ENCODE measurements at places on chromosomes 4 and X.

GRCh38 chr4:142548491-142548890 is 297.6 kb downstream of the INPP4B start:
- DNase-seq, result no peak

GRCh38 chrX:29862126-29862677 is 353.2 kb upstream of the MAGEB2 start:
- DNase-seq, result no peak

GRCh38 chr4:169338241-169338640 is 67.5 kb upstream of the SH3RF1 start:
- DNase-seq, result no peak

- peak; percentile 68 for DNase-seq
Measured at GRCh38 chr4:71187404-71188155, 151.2 kb upstream of the SLC4A4 start.

GRCh38 chr4:96139251-96139929 is 299.5 kb downstream of the PDHA2 start:
- no peak for DNase-seq

DNA sequence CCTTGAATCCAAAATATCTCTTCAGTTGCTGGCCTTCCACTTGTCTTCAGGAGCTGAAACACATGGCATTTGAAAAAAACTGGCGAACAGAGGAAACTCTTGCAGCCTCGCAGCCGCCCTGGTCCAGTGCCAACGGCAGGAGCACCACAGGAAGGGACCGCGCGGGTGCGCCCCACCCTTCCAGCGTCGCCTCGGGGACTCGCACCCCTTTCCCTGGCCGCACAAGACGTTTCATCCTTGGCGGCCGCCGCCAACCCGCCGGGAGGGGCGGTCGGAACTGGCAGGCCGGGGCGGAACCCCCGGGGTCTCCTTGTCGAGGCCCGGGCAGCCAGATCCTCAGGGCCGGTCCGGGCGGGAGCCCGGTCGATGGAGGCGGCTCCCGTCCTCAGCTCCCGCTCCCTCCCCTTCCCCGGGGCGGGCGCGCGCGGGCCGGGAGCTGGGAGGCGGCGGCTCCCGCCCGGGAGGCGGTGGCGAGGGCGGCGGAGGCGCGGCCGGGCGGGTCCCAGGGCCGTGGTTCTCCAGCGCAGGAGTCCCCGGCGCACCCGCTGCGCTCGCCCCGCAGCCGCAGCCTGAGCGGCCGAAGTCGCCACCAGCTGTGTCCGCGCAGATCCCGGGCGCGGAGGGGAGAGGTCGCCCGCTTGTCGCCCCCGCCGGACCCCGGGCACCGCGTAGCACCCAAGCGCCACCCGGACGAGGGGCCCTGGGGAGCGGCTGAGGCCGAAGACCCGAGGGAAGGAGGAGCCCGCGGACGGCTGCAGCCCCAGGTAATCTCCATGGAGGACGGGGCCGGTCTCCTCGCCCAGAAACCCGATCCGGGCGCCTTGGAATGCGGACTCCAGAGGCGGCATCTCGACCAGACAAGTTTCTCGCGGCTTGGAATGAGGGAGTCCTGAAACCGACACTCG is 886 bp upstream of the NDST3 start:
- no peak for DNase-seq

- DNase-seq, result peak; percentile 3
Measured at GRCh38 chrX:55867181-55867651, 149.7 kb downstream of the RRAGB start.

DNA sequence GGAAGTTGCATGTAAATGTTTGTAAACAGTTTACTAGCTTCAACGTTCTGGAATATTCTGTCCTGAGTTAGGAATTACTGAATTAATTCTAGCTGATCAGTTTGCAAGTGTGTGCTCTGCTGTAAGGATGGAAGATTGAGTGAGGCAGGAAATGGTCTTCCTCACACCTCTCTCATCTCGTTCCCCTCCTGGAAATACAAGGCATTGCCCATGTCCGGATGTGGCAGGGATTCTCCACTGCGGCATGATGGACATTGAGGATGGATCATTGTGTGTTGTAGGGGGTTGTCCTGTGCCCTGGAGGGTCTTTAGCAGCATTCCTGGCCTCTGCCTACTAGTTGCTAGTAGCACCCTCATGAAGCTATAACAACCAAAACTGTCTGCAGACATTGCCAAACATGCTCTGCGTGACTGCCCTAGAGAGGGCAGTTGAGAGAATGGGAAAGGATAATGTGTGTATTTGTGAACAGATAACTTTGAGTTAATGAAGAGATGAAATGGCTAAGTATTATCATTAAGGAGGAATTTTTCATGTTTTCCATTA is 12.6 kb downstream of the CA5B start:
- no peak for DNase-seq

- DNase-seq, result peak; percentile 22
Measured at GRCh38 chr4:16582526-16582925, 315.9 kb downstream of the LDB2 start.

- DNase-seq, result no peak
Measured at GRCh38 chr4:3361406-3361805, 68.6 kb downstream of the RGS12 start.

DNA sequence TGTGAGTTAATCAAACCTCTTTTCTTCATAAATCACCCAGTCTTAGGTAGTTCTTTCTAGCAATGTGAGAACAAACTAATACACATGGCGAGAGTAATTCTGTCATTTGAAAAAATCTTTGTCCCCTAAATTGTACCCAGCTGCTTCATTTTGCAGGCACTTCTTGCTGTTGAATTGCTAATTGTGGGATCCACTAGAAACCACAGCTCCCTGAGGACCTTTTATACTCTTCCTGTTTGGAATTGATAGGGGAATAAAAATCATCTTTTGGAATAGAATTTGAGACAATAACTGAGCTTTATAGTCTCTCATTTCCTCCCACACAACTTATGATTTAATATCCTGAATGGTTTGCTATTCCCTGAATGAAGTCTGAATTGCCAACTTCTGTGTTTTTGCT is 170.2 kb downstream of the PACRGL start:
- DNase-seq, result no peak

GRCh38 chrX:152138388-152138784 is at the start of gene MAGEA10:
MAGEA10 (minus strand) TSS chrX:152138577; CDS start chrX:152135620, 2,957 bp downstream.
- DNase-seq, result no peak

DNA sequence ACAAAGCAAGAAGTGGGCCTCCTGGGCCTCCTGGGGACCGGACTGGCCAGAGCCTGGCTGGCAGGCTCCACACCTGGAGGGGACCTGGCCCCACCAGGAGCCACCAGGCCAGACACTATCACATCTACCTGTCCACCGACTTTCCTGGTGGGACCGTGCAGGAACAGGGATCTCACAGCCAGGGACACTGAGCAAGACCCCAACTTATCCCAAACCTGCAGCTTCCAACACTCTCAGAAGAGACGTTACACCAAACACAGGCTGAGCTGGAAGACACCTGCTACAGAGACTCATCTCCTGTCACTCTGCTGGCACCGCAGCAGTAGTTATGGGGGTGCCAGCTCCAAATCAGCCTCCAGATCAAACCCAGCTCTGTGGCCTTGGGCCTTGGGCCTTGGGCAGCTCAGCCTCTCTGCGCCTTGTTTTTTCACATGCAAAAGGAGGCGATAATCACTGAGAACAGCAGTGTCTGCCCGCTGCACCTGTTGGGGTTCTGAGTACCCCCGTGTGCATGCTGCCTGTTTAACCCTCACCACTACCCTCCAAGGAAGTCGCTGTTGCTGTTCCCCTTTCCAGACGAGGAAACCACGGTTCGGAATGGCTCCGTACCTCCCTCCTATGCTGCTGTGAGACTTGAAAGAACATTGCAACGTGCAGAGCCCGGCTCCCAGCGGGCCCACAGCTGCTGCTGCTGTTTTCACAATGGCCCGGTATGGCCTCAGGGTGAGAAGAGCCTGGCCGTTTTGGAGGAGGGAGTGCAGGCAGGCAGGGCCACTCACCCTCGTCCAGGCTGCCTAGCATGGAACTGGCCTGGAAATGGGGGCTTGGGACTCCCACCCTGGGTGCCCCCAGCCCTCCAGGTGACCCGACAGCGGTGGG is 69.6 kb downstream of the ADRA2C start:
- no peak for DNase-seq

DNA sequence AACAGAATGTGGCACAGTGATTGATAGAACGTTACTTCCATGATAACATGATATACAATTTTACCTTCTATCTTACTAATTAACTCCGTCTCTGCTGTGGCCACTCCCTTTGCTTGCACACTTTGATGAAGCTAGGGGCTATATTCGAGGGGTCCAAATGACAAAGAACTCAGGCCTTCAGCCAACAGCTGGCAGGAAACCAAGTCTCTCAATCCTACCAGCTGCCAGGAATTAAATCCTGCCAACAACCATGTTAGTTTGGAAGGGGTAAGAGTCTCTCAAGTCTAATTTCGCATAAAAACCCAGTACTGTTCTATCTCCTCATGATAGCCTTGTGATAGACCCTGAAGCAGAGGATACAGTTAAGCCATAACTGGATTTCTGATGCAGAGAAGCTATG is 1122.9 kb upstream of the PCDH10 start:
- no peak for DNase-seq

DNA sequence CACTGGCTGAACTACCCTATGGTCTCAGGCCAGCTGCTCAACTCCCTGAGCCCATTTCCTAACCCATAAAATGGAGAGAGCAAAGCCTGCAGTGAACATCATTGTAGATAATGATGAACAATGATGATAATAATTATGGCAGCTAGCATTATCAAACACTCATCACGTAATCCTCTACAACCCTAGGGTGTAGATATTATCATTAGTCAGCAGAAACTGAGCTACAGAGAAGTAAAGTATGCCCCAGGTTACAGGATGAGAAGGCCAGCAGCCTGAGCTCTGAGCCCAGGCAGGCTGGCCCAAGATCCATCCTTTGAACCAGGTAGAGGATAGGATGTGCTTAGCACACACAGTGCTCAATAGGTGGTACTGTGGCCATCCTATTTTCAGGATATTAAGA is 43.2 kb downstream of the REELD1 start:
- DNase-seq, result no peak

DNA sequence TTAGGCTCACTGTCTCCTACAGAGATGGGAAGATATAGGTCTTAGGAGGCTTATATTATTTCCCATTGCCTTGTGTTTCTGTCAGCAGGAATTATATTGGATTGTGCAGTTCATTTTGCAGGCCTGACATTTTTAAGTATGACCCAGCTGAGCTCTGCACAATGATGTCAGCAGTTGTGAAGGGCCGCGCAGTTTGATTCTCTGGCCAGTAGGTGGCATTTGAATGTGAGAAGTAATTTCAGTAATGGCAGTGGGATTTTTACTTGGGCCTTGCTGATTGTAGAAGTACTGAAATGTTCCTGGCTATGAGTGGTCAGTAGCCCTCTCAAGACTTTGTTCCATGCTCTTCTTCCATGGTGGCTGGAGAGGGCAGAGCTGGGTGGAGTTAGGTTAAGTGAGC is 247.2 kb upstream of the MTMR8 start:
- peak; percentile 23 for DNase-seq

GRCh38 chr4:174517502-174518445 is 4.5 kb downstream of the HPGD start:
- no peak for DNase-seq

DNA sequence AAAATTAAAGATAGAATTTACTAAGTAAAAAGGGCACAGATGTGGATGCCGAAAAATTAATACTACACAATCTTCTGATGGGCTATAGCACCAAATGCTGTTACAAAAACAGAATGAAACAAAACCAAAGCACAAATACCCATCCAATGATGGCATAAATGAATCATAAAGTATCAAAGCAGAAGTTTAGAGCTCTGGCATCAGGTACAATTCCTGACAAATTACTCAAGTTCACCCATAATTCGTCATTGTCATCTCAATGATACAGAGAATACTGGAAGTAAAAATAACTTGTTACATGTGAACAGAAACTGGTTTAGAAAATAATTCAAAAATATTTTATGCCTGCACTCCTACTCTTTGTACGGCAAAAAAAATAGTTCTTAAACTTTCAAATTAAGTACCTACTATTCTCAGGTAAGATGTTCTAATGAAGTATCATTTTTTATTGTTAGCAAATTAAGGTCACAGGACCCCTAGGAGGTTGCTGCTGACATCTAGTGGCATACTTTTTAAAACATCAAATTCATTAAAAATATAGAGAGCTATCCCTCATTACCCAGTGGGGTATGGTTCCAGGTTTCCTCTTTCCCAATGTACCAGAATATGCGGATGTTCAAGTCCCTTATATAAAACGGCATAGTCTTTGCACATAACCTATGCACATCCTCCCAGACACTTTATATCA is 126.1 kb downstream of the INPP4B start:
- peak; percentile 77 for DNase-seq

DNA sequence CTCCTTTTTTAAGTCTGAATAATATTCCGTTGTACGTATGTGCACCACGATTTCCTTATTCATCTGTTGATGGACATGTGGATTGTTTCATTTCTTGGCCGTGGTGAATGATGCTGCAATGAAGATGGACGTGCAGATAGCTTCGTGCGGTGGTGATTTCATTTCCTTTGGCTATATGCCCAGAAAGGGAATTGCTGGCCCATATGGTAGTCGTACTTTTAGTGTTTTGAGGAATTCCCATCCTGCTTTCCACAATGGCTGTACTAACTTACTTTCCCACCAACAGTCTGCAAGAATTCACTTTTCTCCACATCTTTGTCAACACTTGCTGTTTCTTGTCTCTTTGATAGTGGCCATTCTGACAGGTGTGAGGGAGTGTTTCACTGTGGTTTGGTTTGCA is 12.8 kb downstream of the ZFP42 start:
- DNase-seq, result peak; percentile 21

DNA sequence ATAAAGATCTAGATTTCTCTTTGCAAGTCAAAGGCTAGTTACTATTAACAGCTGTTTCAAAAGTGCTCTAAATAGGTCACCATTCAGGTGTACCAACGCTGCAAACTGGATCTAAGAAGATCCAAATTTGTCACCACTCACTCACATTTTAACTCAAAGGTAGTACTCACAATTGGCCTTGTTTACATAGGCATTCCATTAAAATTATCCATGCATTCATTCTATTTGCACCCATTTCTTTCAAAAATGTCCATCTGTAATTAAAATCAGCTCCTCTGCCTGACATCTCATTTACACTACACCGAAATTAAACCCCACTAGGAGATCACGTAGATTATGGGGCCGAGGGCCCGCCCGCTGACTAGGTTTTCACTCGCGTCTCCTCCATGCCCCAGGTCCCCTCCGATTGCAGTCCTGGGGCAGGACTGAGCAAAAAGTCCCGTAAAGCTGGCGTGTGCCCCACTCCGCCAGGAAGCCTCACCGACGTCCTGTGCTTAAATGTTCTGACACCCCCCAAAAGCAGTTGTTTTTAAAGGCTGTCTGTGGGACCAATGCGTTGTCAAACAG is 1.3 kb upstream of the ING2 start:
- peak; percentile 29 for DNase-seq

DNA sequence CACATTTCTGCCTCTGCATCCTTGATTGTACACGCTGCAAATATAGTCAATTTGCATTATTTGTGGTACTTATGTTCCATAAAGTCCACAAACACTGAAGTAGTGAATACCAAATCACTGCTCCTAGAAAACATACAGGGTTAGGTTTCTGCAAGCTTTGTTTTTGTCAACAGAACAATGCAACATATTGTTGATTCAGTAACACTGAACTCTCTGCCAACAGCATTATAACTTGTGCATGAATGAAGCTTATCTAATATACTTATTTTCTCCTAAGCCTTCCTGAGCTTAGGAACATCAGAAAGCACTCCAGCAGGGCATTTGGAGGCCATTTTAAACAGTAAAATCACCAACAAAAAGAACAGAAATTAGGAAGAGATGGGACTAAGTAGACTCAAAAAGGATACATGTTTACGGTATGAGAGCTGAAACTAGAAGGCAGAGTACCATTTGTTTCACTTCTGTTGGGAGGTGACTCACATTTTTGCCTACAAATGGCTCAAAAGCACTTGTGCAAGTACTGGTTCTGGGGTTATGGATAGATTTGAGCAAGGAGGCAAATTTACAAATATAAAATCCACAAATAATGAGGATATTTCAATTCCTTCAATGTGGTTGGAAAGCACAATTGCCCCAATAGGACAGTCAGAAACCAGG is 14.1 kb downstream of the COX18 start:
- no peak for DNase-seq

Measured in HT-29 (cell line).